T-helper 22 cell (primary cell): ENCODE measurements at places on chromosomes 3 and 15.

DNA sequence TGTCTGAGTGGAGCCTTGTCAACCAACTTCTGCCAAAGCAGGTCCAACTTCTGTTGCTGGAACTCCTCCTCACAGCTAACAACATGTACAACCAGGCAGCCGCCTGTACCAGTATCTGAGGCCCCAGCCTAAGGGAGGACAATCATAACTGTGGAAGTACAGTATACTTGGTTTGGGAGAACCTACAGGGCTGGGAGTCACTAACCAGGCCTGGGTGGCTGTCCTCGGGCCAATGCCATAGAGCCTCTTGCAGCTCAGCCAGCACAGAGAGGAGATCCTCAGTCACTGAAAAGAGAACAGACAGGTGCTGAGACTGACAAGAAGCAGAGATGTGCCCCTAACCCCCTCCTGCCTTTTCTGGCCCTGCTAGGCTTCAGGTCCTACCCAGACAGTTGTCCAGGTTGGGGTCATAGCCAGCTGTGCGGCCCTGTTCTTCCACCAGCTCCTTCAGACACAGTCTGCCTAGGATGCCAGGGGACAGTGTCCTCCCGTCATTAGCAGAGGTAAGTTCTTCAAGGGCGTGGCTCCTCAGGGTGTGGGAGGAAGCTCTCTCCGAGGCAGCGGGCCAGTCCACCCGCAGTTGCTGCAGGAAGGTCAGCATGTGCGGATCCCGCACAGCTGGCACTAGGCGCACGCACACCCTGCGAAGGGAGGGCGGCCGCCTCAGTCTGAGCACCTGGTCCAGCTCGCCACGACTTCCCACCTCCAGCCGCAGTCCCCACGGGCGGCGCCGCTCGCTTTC, 980 bp downstream of the DALRD3 start:
- no peak for DNase-seq

DNA sequence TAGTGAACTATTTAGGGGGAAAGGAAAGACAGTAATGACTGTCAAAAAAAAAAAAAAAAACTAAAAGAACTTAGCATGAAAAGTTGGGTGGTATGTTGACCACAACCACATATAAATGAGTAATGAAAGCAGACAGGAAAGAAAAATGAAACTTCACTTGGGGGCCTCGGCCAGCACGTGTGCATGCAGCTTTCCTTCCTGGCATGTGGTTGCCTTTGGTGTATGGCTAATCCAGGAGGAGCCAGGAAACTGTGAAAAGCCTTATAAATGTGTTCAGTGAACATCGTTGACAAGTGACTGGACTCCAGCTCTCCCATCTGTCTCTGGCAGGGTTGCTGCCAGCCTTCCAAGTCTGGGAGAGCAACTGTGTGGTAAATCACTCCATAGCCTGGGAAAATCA, 195.1 kb downstream of the DTWD1 start:
- DNase-seq: no peak

GRCh38 chr15:20280933-20281463, 260.6 kb downstream of the GOLGA6L6 start:
- DNase-seq: no peak

GRCh38 chr15:68816795-68817303, 3.8 kb downstream of the ANP32A start:
- DNase-seq: no peak

- no peak for DNase-seq
Measured at GRCh38 chr15:66401130-66402021, 14.7 kb downstream of the MAP2K1 start.

DNA sequence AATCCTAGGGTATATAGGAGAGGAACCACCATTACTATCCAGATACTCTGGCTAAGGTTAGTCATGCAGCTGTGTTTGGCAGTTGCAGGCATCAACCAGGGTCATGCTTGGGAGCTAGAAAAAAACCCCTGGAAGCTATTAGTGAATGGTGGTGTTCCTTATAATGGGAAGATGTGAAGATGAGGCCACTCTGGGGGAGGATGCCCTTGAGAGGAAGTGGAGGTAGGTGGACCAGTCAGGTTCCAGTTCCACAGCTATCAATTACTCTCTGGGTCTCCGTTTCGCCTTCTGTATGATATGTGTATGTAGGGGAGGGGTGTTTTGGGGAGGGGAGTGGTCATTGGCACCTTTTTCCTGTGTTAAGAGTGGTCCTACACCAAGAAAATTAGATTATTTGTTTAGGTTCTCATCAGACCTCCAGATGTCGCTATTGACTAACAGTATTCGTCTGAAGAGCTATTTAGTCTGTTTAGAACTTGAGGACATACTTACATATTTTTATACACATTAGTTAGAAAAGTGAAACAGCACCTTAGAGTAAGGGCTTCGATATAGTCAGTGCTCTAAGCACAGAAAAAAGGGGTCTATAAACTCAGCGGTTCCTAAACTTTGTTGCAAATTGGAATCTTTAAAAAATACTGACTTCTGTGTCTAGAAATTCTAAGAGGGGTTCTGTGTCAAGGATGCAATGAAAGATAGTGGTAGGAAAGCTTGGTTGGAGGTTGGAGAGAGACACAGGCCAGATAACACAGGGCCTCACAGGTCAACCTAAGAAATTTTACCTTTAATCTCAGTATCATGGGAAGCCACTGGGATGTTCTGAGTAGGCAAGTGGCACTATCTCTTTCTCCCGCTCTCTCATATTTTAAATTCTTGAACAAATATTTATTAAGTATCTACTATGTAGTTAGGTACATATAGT, 9.1 kb upstream of the HPS3 start:
- no peak for DNase-seq

DNA sequence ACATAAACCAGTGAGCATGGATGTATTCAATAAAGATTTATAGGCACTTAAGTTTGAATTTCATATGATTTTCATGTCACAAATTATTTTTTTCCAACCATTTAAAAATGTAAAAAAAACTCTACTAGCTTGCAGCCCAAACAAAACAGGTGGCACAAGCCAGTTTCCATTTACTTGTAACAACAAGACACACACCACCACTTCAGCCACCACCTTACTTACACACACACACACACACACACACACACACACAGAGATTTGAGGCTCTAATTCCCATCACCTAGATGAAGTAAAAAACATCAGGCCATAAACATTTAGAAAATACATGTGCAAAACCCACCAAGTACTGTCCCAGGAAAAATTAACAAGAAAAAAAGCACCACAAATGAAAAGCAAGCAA, 25.3 kb downstream of the MYO9A start:
- DNase-seq: no peak

DNA sequence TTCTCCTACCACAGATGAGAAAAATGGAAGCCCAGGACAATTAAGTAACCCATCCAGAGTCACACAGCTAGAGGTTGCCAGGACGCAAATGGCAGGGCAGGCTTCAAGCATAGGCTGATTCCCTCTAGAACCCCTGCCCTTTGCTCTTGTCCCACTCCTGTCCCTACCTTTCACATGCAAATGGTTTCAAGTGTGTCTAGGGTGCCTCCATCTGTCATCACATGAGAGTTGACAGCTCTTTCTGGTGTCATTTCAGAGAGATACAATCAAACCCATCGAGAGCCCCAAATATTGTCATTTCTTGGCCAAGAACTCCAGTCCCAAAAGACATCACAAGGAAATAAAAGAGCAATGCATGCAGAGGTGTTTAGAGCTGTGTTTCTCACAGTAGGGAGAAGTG, 23.7 kb downstream of the CCDC12 start:
- DNase-seq: no peak
